Activated T-helper 17 cell treated with anti-CD3 and anti-CD28 coated beads, Interleukin-2, amount 50 U/mL, for 72 hours (primary cell): ENCODE measurements at places on chromosomes 7 and 10. TPM values are rescaled to one million over a fixed set of nuclear protein-coding genes. Genes with fewer than 3 reads are reported as not detected.

The POR gene
- 53.7 TPM for total RNA-seq

The TMEM120A gene
- total RNA-seq, result 51.7 TPM

The ARPC1A gene
- total RNA-seq, result 74.1 TPM

The SYT15 gene
- total RNA-seq, result 0.56 TPM

The EBF3 gene
- not detected for total RNA-seq

The RET gene
- total RNA-seq, result 0.24 TPM

The CHST15 gene
- total RNA-seq, result 10.9 TPM

The GFRA1 gene
- total RNA-seq, result not detected

The COG5 gene
- 36.3 TPM for total RNA-seq

The AKR1C4 gene
- not detected for total RNA-seq

- ATAC-seq, result peak; percentile 92
These were observed 43.4 kb downstream of the PRF1 start for GRCh38 chr10:70558871-70559810.

GRCh38 chr7:140981951-140982350 lies 32.8 kb downstream of the MRPS33 start:
- ATAC-seq, result no peak

DNA sequence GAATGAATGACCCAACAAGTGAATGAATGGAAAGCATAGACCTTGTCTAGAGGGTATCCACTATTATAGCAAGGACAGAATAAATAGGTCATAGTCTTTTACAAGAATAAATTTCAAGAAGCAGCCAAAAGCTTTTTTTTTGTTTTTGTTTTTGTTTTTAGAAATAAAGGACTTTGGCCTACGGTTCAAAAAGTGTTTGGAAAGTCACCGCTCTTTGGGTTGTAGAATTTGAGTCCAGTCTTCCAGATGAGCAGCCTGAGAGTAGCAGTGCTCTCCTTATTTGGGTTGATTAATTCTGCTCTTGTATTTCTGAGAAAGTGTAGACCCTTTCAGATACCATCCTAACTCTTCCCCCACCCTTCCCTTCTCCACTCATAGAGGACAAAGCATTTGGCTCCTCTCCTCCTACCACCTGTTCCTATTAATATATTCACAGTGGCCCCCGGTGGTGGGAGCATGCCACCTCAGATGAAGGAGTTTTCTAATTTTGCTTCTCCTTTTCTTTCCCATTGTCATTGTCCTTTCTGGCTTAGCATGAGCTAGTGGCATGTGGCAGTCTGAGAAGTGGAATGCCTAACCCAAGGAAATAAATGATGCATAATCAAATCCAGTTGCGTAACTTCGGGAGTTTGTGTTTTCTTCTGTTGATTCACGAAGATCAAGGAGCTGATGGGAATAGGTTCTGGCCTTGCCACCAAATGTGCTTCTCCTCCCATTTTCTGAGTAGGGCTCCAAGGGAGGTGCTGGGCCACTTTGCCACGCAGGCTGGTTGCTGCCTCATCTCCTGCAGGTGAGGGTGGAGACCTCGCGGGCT lies 114.7 kb downstream of the CHN2 start:
- no peak for ATAC-seq

GRCh38 chr7:69134316-69134715 lies 464.0 kb upstream of the AUTS2 start:
- no peak for ATAC-seq

- no peak for ATAC-seq
These were observed 32.2 kb downstream of the KCNH2 start for GRCh38 chr7:150945853-150946420.

DNA sequence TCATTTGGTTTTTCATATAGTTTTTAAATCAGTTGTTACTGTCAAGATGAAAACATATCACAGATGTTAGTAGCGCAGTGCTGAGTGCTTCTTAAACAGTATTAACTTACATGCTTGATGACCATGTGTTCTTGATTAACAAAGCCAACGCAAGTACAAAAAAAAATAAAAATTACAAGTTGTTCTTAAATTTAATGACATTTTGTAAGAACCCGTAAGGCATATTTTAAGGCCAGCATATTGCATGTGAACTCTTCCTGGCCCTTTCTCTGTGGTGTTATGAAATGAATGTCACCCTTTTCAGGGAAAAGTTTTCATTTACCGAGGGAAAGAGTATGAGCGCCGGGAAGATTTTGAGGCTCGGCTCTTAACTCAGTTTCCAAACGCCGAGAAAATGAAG lies 140.4 kb upstream of the NPS start:
- ATAC-seq, result no peak

- ATAC-seq, result peak; percentile 48
These were observed 20.4 kb downstream of the GRID2IP start for GRCh38 chr7:6530626-6531491.

DNA sequence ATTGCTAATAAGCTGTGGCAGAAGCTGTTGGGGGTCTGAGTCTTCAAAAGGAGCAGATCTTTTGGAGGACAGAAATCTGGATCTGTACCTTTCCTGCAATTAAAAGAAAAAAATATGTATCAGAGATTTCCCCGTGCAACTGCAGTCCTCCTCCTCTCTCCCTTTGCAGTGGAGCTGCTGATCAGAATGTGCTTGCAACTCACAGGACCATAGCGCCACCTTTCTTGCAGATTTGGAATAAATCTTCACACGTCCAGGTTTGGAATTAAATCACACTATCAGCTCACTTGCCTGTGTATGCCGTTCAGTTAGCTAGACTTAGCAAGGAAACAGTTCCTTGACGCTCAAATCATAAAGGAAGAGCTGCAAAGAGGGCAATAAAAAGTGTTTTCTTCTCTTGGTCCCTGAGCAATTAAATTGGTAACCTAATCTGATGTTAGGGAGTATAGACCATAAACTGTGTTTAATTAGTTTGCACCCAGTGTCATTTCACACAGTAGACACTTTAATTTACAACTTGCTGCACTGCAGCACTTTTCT lies 77.4 kb downstream of the PON1 start:
- ATAC-seq, result peak; percentile 37

GRCh38 chr7:16066805-16067459 lies 354.4 kb downstream of the CRPPA start:
- ATAC-seq, result no peak

- no peak for ATAC-seq
These were observed 379.7 kb upstream of the ZMIZ1 start for GRCh38 chr10:78688901-78689583.

DNA sequence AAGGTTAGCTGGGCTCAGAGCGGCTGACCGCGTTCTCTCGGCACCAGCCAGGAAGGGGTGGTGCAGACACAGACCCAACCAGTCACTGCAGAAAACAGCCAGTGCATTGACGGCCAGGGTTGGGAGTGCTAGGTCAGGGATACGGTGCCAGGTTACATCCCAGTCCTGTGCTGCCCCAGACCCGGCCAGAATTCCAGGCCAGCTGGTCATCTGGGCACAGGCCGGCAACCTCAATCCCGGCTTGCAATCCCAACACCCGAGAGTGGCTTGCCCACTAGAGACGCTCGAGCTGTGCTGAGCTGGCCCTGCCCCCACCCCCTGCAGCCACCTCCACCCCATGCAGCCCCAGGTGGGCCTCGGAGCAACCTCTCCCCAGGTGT lies 3.8 kb downstream of the PRAP1 start:
- ATAC-seq, result no peak

GRCh38 chr7:76108540-76109233 lies 60.8 kb downstream of the MDH2 start:
- no peak for ATAC-seq

GRCh38 chr7:115009139-115009538 lies 87.2 kb downstream of the MDFIC start:
- peak; percentile 50 for ATAC-seq

DNA sequence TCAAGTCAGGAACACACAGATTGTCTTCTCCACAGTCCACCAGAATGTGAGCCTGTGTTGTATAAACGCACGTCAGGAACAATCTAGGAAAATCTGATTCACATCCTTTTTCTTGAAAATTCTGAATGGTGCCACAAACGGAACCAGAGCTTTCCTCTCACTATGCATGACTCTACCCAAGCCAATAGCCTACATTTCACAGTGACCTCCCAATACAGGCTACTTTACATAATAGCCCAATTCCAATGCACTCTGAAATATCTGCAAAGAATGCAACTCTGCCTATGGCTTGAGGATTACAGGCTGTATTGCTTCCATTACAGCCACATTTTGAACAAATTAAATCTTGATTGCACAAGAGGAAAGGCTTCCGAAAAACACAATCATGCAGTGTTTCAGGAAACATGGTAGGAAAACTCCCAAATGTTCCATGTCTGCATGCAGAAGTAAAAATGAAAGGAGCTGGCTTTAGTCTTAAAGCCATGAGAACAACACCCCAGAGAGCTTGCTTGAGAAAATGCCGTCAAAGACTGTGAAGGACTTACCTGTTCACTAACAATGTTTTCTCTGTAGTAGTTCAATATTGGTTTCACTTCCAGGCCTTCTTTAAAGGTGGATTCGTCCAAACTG lies 113.9 kb downstream of the ITGA8 start:
- no peak for ATAC-seq

DNA sequence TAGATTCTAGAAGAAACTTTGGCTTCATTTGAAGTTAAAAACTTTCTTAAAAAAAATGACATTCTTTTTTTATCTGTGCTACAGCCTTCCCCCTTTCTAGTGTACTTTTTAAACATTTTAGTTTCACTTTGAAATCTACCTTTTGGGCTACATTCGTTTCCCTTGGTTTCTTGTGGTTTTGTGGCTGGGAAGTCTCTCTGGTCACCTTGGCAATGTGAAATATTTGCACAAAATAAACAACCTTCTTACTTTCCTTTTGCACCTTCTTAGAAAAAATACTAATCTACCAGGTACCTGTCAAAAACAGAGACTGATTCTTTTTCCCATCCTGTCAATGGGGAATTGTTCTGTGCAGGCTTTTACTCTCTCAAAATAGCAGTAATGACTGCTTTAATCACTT lies 350.2 kb downstream of the GATA3 start:
- peak; percentile 43 for ATAC-seq

DNA sequence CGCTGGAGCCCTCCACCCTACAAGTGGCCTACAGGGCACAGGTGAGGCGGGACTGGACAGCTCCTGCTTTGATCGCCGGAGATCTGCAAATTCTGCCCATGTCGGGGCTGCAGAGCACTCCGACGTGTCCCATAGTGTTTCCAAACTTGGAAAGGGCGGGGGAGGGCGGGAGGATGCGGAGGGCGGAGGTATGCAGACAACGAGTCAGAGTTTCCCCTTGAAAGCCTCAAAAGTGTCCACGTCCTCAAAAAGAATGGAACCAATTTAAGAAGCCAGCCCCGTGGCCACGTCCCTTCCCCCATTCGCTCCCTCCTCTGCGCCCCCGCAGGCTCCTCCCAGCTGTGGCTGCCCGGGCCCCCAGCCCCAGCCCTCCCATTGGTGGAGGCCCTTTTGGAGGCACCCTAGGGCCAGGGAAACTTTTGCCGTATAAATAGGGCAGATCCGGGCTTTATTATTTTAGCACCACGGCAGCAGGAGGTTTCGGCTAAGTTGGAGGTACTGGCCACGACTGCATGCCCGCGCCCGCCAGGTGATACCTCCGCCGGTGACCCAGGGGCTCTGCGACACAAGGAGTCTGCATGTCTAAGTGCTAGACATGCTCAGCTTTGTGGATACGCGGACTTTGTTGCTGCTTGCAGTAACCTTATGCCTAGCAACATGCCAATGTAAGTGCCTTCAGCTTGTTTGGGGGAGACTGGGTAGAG lies at the start of gene COL1A2:
COL1A2 (plus strand) TSS at position 459 of the 704 bp plus-strand sequence; CDS start at position 596, 137 bp downstream.
- ATAC-seq, result no peak

- ATAC-seq, result peak; percentile 97
These were observed 24.8 kb downstream of the GRIFIN start for GRCh38 chr7:2451171-2452073.

DNA sequence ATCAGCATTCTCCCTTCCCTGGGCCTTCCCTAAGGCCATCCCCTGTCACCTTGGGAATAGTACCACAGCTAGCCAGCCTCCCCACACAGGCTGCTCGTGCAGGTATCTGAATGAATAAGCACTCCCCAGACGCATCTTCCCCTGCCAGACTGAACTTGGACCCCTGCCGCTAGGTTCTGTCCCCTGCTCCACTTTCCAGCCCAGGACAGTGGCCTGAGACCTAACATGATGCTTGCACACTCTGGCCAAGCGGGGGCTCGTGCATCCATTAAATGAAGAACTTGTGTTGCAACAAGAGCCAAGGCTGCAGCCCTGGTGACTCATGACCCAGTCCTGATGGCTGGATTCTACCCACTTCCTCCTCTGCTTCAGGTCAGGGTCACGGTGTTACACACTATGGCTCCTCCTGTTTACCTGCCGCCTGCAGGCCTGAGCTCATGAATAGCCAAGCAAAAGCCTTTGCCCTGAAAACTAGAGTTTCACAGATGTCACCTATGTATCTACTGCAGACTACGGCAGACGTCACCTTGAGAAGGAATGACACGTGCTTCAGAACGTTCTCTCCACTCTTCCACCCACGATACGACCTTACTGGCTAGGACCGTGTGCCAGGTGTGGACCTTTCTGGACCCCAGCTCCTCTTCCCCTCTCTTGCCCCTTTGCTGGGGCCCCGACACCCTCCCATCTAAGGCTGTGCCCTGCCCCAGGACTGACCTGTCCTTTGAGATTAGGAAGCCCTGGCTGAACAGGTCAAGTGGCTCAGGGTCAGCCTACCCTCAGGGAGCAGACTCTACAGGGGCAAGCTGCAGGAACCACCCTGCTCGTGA lies 6.5 kb downstream of the ASB13 start:
- ATAC-seq, result peak; percentile 86
